HT-29 (cell line): ENCODE measurements at places on chromosomes 11 and 22. TPM values are rescaled to one million over a fixed set of nuclear protein-coding genes. Genes with fewer than 3 reads are reported as not detected.

DNA sequence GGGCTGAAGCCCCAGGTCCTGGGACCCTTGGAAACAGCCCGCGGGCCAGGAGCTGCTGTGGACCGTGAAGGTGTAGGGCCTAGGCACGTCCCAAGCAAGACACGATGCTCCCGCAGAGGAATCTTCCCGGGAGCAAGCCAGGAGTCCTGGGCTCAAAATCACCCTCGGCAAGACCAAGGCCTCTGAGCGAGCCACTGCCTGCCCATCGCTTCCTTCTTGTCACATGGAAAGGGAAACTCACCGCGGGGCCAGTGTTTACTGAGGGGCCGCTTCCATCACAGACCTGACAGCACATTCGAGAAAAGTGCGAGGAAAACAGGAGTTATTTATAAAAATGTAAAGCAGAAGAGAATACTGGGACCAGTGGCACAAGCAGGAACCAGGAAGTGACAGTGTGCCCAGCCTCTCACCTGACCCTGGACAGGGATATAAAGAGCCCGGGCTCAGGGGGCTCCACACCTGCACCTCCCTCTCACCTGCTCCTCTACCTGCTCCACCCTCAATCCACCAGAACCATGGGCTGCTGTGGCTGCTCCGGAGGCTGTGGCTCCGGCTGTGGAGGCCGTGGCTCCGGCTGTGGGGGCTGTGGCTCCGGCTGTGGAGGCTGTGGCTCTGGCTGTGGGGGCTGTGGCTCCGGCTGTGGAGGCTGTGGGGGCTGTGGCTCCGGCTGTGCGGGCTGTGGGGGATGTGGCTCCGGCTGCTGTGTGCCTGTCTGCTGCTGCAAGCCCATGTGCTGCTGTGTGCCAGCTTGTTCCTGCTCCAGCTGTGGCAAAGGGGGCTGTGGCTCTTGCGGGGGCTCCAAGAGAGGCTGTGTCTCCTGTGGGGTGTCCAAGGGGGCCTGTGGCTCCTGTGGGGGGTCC is at the start of gene KRTAP5-5:
Gene KRTAP5-5, plus strand, starts transcription at position 450 of the 860 bp plus-strand sequence. Its CDS starts 66 bp downstream, at position 516.
- no peak for DNase-seq

GRCh38 chr11:34665077-34665835 is 44.4 kb downstream of the EHF start:
- DNase-seq = no peak

Gene OLFML1
- not detected in 2 replicates for total RNA-seq

GRCh38 chr11:116271479-116271878 is 501.3 kb downstream of the BUD13 start:
- DNase-seq = no peak

- DNase-seq = peak; percentile 85
These were observed 93.8 kb upstream of the FGF3 start for GRCh38 chr11:69912911-69913451.

Gene OR4D5
- total RNA-seq = not detected in 2 replicates

Gene VSIG10L2
- 0.03 and 0.08 TPM in 2 replicates for total RNA-seq

- DNase-seq = no peak
These were observed 1998.4 kb downstream of the LRRC4C start for GRCh38 chr11:39461066-39461465.

Gene WNT7B
- 17.4 and 31.4 TPM in 2 replicates for total RNA-seq

Gene MS4A12
- not detected in 2 replicates for total RNA-seq

- no peak for DNase-seq
These were observed 61.9 kb upstream of the SORL1-AS1 start for GRCh38 chr11:121514432-121515334.

DNA sequence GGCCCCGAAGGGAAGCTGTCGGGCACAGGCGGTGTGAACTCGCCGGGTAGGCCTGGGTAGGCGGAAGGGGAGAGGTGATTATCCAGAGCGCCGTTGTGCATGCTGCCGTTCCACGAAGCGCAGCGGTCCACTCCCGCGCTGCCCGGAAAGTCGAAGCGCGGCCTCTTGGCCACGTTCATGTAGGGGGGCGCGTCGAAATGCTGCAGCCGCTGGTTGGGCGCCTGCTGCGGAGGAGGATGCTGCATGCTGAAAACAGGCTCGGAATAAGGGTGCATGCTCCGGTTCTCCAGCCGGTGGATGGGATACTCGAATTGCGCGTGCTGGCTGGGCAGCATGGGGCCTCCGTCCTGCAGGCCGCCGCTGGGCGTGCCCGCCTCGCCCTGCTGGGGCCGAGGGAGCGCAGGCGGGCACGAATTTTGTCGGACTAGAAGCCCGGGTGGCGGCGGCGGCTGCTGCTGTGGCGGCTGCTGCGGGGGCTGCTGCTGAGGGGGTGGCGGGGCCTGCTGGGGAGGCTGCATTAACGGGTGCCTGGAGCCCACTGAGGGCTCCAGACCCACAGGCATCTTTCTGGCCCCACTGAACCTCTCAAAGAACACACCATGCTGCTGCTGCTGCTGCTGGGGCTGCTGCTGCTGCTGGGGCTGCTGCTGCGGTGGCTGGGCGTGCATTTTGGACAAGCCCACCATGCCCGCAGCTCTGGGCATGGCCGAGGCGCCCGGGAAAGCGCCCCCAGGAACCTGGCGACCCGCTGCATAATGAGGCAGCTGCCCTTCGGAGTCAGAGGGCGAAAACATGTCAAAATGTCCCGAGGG is 2.3 kb downstream of the MN1 start:
- DNase-seq = no peak

Gene PIWIL4
- 4.0 and 8.7 TPM in 2 replicates for total RNA-seq
